Activated CD8-positive, alpha-beta T cell treated with anti-CD3 and anti-CD28 coated beads for 36 hours (primary cell): ENCODE measurements at places on chromosomes 16 and 17. TPM values are rescaled to one million over a fixed set of nuclear protein-coding genes. Genes with fewer than 3 reads are reported as not detected.
A peak's percentile ranks its signal among the peaks of the same experiment; 100 is the strongest.

The C16orf92 gene
- total RNA-seq, result not detected

The RASD1 gene
- 0.54 TPM for total RNA-seq

The OSGIN1 gene
- total RNA-seq, result 0.56 TPM

The ADAMTS18 gene
- total RNA-seq, result not detected

The MEOX1 gene
- total RNA-seq, result 0.47 TPM

- DNase-seq, result no peak
Measured at GRCh38 chr16:83138976-83139690, 512.4 kb downstream of the CDH13 start.

DNA sequence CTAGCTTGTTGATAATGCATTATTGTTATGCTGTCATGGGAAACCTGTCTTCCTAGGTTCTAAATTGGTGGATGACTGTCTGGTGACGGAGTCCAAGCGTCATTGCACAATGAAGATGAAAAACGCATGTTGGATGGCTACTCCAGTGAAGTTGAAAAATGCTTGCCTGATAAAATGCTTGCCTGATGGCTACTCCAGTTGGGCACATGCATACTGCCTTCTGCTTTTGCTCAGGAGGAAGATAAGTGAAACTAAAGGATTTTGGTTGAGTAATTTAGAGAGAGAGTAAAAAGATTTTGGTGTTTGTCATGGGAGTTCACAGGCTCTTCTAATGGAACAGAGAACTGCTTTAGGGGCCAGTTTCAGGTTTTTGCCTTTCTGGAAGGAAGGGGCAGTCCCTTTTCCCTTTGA is 118.6 kb downstream of the PRKCA start:
- DNase-seq, result peak; percentile 23

GRCh38 chr16:50378417-50378816 is 9.6 kb upstream of the BRD7 start:
- no peak for DNase-seq

- no peak for DNase-seq
Measured at GRCh38 chr17:72976971-72977770, 115.3 kb downstream of the SLC39A11 start.

DNA sequence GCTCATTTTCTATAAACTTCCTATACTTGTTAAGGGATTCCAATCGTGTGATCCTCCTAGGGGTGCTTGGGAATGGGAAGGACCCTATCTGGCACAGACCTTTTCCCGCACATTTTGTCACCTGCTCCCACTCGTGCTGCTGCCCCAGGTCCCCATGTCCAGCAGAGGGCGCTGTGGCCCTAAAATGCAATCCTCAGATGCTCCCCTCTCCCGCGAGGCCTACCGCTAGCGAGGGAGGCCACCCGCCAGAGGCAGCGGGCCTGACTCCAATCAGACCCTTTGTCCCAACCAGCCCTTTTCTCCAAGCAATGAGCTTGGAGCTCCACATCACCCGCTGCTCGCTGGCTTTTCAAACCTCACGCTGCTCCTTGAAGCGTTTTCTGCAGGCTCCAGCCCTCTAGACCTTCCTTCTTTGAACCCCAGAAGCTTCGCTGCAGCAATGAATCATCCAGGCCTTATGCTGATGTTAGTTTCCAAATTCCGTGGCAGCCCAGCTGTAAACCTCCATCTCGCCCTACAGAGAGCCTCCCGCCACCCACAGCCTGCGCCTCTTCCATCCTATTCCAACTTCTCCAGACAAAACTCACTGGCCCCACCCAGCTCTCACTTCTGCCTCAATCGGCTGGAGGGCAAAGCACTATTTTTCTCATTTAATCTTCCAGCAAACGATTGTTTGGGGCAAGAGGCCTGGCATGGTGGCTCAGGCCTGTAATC is 23.6 kb upstream of the FZD2 start:
- DNase-seq, result peak; percentile 94

DNA sequence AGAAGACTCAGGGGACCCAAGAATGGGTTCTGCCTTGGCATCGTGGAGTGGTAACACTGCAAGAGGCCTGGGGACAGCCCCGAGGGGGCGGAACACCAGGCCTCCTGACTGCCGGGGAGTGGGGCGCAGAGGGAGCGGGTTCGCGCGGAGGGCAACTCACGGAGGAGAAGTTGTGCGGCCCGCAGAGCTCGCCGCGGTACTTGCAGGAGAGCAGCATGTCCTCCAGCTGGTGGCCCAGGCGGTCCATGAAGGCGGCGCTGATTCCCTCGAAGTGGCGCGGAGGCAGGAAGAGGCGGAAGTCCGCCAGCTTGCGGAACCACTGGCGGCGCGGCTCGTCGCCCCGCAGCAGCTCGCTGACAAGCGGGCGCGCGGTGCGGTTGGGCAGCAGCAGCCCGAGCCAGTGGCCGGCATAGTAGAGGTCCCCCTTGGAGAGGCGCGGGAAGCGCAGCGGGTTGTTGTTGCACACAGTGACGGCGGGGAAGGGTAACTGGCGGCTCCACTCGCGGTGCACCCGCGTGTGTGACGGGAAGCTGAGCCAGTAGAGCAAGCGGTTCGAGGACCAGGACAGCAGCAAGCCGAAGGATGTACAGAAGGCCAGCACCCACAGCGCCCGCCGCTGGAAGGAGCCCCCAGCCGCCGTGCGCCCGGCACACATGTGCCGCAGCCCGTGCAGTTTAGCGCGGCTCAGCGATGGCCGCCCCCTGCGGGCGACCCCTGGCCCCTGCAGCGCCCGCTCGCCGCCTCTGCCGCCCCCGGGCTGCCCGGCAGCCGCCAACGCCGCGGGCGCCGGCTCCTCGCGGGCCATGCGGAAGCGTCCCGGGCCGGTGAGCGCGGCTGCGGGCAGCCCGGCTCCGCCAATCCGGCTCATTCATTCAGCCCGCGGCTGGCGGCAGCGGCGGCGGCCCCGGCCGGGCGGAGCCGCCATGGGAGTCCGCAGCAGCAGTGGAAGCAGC is 1.6 kb downstream of the ASIC2 start:
- no peak for DNase-seq

DNA sequence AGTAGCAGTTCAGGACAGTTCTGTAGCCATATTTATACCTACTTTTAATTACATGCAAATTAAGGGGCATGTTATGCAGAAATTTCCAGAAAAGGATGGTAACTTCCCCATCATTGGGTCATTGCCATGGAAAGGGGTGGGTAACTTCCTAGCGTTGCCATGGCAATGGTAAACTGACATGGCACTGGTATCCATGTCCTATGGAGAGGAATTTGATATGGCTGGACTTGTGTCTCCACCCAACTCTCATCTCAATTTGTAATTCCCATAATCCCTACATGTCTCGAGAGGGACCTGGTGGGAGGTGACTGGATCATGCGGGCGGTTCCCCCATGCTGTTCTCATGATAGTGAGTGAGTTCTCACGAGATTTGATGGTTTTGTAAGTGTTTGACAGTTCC is 35.6 kb upstream of the CACNG4 start:
- no peak for DNase-seq

DNA sequence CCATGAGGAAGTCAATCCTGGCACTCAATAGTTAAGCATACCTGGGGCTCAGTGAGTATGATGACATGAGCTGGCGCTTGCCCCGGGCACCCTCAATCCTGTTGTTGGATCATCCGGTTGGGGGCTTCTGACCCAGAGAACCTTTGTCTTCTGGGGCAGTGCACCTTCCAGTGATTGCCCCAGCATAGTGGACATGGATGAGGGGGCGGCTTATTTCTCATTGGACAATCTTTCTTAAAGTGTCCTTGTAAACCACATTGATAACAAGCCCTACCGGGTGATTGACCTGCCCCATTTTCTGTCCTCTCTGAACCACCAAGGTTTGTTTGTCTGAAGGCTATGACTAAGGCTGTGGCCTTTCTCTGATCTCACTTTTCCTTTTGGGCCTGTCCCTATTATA is 18.2 kb downstream of the IGSF6 start:
- DNase-seq, result peak; percentile 36

DNA sequence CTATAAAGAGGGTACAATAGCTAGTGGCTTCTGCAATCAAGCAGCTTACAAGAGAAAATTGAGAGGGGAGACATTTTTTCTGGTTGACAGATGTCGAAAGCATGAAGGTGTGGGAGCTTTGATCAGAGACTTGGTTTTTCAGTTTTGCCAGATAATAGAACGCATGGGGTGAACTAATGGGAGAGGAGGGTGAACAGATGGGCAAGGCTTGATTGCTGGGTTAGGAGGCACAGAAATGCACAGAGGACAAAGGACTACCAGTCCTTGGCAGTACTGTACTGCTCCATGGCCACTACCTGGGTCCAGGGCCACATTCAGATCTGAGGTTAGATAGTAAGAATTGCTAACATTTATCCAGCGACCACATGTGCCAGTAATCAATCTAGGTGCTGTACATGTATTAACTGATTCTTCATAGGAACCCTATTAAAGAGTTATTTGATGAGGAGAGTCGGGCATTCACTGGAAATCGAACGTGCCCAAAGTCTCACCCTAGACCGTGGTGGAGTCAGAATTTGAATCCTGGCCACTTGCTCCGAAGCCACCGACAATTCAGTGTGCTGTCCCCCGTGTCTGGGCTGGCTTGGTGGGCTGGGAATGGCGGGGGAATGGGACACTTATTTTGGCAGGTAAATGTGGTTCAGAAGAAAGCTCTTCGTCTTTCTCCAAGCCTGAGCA is 873 bp upstream of the KSR1 start:
- no peak for DNase-seq

GRCh38 chr16:86625821-86626220 is 47.5 kb downstream of the FOXL1 start:
- no peak for DNase-seq

DNA sequence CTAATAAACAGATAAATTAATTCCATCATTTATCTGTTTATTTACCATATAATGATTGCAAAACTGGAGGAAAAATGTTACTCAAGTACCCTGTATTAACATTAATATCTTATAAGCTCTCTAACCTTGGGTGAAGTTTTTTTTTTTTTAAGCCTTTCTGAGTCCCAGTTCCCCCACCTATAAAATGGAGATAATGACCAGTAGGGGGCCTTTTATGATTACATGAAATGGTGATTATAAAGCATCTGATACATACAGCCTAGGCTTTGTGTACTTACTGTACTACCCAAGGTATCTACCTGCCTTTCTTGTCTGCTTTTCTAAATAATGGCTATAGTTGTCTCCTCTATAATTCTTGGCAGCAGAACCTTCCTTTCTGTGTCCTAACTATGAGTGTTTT is 22.6 kb downstream of the LRRC36 start:
- DNase-seq, result no peak
